Hematopoietic multipotent progenitor cell treated with erythropoietin and hydrocortisone succinate and interleukin-3 and kit ligand, for 6 days (in vitro differentiated cells): ENCODE measurements at places on chromosomes 2 and 18.

- DNase-seq, result no peak
Observed at GRCh38 chr18:21184396-21184996, 57.5 kb upstream of the GREB1L start.

DNA sequence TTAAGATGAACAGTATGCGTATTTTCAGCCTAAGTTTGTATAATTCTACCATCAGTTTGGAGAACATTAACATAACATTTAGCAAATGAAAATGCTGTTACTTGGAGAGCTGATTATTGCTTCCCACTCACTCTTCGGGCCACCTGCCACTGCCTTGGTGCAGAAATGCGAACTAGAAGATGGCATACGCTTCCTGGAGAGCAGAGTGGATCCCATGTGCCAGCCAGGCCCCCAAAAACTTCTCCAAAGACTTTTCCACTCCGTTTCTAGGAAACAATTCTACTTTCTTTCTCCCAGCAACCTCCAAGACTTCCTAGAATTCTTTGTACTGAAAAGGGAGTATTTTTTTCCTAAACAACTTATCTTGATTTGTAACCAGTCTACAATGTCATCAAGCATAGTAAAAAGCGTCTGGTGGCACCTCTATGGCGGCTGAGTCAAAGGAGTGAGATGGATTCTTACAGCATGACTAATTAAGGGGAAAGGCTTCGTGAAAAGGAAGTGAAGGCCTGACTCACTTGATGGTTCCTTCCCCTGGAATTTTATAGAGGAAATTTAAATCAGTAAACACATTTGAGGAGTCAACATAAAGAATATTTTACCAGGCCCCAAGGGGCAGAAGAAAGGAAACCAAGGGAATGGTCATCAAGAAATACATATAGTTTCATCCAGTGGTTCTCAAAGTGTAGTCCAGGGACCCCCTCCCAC is 36.6 kb downstream of the FEZ2 start:
- DNase-seq, result no peak

- DNase-seq, result no peak
Observed at GRCh38 chr2:172021955-172022354, 22.2 kb downstream of the METAP1D start.

- DNase-seq, result peak; percentile 95
Observed at GRCh38 chr2:237673130-237674001, 46.0 kb downstream of the LRRFIP1 start.

DNA sequence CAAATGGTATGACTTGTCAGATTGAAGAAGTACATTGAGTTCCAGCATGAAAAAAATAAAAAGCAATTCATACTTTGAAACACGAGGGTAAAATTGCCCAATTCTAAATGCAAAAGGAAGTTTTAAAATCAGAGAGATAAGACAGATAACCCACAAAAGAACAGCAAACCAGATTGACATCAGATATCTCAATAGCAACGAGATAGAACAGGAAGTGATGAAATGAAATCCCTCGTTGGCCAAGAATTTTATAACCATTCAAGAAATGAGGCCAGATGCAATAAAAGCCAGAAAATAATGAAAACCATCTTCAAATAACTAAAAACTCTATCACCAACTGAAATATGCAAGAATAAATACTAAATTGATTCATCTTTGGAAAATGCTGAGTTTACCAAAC is 172.8 kb downstream of the CD226 start:
- peak; percentile 63 for DNase-seq

DNA sequence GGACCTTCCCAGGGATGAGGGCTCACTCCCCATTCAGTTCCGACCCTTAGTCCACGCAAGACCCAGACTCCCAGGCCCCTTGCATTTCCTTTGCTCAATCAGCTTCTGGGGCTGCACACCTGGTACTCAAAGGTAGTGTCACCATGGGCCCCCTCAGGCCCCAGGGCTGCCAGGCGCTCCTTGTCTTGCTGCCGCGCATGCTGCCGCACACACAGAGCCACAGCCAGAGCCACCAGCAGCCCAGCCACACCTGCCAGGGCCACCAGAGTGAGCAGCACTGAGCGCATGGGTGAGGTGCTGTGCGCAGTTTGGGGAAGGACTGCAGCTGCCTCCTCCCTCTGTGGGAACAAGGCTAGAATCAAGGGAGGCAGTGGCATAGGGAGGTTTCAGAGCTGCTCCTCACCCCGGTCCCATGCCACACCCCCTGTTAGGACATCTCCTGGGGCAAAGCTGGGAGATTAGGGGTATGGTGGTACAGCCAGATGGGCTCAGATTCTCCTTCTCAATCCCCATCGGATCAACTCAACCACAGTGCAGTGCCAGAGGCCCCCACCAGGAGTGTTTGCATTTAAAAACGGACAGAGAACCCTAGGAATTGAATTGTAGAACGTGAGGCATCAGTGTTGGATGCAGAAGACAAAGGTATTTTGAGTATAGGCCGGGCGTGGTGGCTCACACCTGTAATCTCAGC is 11.3 kb downstream of the PTPRN start:
- DNase-seq, result no peak

DNA sequence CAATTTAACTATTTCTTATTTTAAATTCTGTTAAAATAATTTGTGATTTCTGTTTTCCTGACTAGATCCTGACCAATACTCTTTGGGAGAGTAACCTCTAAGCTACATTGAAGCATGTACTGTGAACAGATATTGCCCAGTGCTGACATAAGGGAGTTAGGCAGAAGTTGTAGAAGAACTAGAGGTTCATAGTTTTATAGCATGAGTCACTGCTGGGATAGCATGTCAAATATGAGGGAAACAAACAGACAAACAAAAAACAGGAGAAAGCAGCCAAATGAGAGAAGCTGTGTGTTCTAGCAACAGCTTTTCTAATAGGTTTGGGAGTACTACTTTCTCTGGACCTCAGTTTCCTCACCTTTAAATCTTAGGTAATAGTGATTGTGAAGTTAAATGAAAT is 72.4 kb downstream of the CERS6 start:
- DNase-seq, result no peak

GRCh38 chr2:71156573-71156972 is 26.1 kb downstream of the MPHOSPH10 start:
- DNase-seq, result no peak

DNA sequence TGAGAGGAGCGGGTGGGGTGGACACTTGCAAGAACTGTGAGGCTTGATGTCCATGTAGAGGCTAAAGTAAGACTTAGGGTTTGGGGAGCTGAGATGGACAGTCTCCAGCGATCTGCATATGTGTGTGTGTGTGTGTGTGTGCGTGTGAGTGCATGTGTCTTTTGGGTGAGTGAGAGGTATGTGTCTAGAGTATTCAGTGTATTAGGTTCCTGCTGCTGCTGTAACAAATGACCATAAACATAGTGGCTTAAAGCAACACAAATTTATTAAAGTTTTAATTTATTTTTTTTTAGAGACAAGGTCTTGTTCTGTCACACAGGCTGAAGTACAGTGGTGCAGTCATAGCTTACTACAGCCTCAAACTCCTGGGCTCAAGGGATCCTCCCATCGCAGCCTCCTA is 155.4 kb upstream of the SPRED2 start:
- no peak for DNase-seq

GRCh38 chr2:6008186-6008585 is 316.0 kb downstream of the SOX11 start:
- DNase-seq, result no peak
